ENCODE measurements at places on chromosomes 7 and 10.

GRCh38 chr7:121832347-121832746, 40.6 kb upstream of the PTPRZ1 start:
- DNase-seq = no peak

DNA sequence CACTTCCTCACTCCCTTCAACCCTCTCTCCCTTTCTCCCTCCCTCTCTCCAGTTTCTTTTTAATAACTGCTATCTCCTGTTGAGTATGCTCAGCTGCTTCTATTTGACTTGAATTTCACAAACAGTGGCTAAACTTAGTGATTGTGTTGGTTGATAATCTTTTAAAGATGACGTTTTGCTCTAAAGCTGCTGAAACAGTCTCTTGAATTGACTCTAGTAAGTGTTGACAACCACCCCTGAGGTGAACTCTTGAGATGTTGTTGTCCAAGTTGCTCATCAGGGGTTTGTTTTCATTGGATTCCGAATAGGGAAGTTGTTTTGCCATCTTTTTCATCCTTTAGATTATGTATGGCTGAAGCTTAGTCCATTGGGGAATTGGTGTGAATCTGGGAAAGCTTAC, 176.2 kb downstream of the TWIST1 start:
- no peak for DNase-seq

DNA sequence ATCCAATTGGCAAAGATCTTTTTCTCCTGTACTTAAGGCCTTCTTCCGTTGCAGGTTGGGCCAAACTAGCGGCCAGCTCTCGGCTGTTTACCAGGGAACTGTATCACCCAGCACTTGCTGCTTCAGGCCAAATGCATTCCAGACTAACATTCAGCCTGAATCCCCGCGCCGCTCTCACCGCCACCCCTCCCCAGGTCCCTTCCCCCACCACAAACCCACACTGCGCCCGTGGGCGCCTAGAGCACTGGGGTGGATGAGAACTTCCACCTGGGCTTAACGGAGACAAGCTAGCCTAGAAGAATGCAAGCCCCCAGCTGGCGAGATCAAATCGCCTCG, 676 bp downstream of the TCAF1 start:
- no peak for DNase-seq

DNA sequence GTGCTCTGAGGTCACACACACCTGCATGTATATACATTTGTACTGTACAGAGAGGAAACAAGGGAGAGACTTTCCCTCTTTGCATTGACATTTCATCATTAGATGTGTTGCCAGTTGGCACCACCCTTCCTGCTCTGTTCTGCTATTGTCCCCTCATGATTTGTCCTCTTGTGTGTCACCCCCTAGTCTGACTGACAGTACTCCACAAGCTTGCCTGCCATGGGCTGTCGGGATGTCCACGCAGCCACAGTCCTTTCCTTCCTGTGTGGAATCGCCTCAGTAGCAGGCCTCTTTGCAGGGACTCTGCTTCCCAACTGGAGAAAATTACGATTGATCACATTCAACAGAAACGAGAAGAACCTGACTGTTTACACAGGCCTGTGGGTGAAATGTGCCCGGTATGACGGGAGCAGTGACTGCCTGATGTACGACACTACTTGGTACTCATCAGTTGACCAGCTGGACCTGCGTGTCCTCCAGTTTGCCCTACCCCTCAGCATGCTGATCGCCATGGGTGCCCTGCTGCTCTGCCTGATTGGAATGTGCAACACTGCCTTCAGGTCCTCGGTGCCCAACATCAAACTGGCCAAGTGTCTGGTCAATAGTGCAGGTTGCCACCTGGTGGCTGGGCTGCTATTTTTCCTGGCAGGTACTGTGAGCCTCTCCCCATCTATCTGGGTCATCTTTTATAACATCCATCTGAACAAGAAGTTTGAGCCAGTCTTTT, 9.4 kb downstream of the CLDN12 start:
- DNase-seq = no peak

GRCh38 chr10:79112881-79113431, 44.2 kb downstream of the ZMIZ1 start:
- no peak for DNase-seq

DNA sequence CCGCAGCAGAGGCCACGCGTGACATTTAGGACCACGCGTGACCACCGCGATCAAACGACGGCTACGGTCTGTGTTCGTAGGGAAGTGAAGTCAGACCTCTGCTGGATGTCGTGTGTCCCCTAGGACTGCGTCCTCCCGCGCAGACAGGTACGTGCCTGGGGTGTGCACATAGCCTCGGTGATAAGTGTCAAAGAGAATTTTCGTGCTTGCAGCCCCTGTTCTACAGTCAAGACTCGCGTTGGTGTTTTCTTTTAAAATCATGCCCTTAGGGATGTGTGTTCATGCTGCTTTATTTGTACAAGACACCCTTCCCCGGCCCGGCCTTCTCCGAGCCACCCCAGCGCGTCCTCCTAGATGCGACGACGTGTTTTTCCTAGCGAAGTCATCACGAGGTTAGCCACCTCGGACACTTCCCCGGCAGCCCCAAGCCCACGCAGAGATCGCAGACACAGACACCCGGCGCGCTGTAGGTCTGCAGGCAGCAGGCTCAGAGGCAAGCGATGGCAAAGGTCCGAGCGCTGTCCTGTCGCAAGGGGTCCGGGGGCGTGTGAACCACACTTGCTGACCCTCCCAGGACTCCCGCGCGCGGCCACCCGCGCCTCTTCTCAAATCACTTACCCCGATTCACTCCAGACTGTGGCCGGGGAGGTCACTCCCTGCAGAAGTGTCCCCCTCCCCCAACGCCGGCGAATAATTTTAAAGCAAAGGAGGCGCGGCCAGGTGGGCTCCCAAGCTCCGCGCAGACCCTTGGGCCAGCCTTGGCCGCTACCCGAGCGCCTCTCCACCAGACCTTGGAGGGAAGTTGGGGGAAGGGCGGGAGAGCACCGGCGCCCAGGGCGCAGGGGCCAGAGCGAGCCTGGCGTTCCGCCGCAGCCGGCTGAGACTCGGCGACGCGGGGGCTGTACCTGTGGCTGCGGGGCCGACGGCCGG, 552 bp downstream of the MKX start:
- DNase-seq = no peak

- no peak for DNase-seq
These were observed 45.1 kb downstream of the RNLS start for GRCh38 chr10:88538048-88538447.

DNA sequence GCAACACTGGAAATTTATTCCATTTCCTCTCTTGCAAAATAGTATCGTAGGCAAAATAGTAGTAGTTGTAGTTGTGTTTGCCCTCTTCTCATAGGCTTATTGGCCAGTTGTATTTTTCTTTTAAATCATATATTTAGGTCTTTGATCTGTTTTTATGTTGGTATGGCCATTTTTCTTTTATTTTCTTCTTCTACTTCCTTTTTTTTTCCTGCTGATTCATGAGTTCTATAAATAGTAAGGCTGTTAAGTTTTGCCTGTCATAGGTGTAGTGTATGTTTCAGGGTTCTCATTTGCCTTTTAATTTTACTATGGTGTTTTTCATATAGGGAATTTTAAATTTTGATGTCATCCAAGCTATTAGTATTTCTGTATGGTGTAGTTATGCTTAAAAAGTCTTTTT, 25.4 kb upstream of the MRC1 start:
- no peak for DNase-seq

GRCh38 chr10:86649471-86650150, 4.7 kb upstream of the OPN4 start:
- no peak for DNase-seq

DNA sequence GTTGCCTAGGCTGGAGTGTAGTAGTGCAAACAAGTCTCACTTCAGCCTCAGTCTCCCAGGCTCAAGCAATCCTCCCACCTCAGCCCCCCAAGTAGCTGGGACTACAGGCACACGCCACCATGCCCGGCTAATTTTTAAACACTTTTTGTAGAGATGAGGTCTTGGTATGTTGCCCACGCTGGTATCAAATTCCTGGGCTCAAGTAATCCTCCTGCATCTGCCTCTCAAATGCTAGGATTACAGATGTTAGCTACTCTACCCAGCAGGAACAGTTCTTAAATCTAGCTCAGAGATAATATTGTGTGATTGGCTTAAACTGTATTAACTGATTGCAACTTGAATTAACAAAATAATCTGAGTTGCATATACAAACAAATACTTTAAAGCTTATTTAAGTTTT, 82.9 kb downstream of the CDK14 start:
- DNase-seq = no peak

GRCh38 chr10:105042906-105043552, 401.9 kb downstream of the SORCS3 start:
- no peak for DNase-seq
